NCI-H2081 treated with DMSO at 0.1 percent for 48 hours (cell line): ENCODE measurements at places on chromosomes 2 and 18.

DNA sequence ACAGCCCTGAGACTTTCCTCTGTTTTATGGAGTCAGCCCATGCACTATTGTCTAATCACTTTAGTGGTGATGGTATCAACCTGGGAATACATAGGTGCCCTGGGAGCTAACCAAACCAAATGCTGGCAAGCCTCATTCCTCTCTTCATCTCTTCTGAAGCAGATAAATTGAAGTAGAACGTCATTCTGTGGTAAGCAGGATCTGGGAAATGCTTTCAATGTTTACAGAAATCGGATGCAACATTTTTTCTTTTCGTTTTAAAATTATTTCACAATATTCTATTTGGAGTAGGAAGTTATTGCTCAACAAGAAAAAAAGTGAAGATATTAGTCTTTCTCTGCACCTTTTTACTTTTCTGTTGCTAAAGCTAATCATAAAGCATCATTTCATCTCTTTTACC, 114.2 kb downstream of the RBMS1 start:
- no peak for DNase-seq

GRCh38 chr2:35548171-35548570, 807.4 kb upstream of the CRIM1 start:
- DNase-seq, result no peak

GRCh38 chr2:136126421-136126926, 8.5 kb upstream of the CXCR4 start:
- DNase-seq, result no peak

DNA sequence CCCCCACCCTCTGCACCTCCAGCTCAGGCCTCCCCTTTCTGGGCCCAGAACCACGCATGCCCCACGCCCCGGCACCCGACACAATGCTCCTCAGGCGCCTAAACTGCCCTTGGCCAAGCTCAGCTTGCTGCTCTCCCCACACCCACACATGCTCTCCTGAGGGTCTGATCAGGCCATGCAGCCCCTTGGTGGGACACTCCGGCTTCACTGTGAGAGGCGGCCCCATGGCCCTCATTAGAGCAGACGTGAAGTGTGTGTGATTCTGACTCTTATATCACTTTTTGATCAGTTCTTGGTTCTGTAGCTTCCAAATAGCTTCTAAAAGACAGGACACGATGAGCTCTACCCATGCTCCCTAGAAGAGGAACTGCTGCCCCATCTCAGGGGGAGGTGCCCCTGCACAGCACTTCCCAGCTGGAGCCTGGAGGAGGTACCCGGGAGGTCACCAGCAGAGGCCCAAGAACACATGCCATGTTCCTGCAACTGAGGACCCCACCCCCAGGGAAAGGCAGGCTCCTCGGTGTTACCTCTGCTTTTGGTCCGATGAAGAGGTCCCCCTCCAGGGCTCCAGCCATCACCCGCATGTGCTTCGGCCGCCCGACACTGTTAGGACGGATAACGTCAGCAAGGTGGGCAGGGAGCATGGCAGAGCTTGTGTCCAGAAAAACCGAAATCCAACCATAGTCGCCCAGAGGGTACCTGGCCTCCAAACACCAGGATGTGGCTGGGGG, 3.6 kb downstream of the ACTR1B start:
- DNase-seq, result no peak

DNA sequence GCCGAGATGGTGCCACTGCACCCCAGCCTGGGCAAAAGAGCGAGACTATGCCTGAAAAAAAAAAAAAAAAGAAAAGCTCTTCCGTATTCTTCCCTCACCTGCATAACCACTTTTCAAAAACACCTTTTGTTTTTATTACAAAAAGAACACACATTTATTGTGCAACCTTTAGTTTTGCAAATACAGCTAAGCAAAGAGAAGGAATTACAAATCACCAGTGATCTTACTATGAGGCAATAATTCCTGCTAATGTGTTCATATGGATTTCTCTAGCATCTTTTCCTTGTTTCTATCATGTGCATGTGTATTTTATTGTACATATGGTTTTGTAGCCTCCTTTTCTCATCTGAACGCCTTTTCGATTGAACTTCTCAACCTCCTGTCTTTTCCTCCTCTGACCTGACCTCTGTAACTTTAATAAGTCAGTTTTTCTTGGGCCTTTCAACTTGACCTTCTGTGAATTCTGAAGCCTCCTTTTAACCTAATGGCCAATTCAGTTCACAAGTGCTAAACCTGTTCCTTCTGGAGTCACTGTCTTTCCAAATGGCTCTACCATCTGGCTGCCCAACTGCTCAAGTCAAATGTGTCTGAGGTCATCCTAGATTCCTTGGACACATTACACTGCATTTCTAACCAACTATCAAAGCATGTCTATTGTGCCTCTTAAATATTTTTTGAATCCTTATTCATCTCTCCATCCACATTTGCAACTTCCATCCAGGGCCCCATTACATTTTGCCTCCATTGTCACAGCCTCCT, 59.1 kb upstream of the DAPL1 start:
- no peak for DNase-seq
